NCI-H460 (cell line): ENCODE measurements at places on chromosomes 4 and X. TPM values are rescaled to one million over a fixed set of nuclear protein-coding genes. Genes with fewer than 3 reads are reported as not detected.

The ZMAT1 gene
- total RNA-seq, result 2.0 and 2.3 TPM in 2 replicates

GRCh38 chr4:69713593-69713992, 46.8 kb downstream of the SULT1B1 start:
- DNase-seq, result no peak

GRCh38 chr4:95549246-95550114, 707 bp upstream of the UNC5C start:
- DNase-seq, result no peak

DNA sequence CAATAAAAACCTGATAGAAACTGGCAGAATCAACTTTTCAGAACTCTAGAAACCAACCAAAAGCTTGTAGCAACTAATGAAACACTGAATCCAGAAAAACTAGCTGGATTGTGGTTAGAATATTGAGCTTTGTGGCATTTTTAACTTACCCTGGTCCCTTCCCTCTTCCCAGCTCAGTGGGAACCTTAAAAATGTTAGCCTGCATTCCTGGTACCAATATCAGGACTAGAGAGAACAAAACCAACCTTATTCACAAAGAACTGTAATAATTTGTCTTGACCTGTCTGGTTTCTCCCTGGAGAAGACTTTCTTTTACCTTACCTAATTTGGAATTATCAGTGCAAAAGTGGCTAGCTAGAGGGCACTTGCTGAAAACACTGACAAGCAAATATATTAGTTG, 21.2 kb downstream of the SH3D19 start:
- no peak for DNase-seq
